Suppressor macrophage treated with lipopolysaccharide for 4 hours (primary cell): ENCODE measurements at places on chromosomes 2 and 18.

- DNase-seq = peak; percentile 69
Measured at GRCh38 chr2:152497481-152498052, 162.6 kb downstream of the FMNL2 start.

GRCh38 chr18:36758623-36759022 is 70.2 kb downstream of the TPGS2 start:
- no peak for DNase-seq

DNA sequence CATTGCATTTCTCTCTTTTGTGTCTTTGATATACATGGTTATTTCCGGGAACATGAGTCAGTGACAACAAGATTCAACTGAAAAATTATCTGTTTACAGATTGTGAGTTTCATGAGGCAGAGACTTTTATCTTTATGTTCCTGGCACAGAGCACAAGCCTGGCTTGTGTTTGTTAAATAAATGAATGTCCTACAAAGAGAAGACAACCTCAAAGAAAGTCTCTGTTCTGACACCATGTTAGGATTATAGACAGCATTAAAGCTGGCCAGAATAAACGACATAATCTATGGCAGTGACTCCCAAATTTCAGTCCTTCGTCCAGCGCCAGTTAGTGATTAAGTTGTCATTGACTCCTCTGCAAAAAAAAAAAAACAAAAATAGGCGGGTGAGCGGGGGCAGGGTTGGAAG is 97.4 kb upstream of the DNAJC10 start:
- DNase-seq = no peak

GRCh38 chr2:161913865-161914264 is 160.2 kb downstream of the DPP4 start:
- DNase-seq = peak; percentile 36

DNA sequence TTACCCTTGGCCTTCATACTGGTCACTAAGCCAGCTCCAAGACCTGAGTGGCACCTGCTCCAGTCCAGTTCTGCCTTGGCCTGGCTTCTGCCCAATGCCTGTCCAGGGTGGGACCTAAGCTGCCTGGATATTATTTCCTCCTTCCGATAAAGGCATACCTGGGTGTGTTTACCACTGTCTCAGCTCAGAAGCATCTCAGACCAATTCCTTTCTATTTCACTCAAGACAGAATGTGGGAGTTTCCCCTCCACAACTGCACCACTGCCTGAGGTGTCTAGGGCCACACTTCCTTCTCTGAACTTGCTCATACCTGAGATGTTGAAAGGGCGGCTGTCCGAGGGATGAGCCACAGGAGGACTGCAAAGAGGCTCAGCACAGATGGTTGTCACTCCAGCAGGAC is 18.4 kb upstream of the CAB39 start:
- DNase-seq = no peak

GRCh38 chr18:74930616-74931015 is 278.3 kb downstream of the PTGR3 start:
- DNase-seq = no peak

- DNase-seq = no peak
Measured at GRCh38 chr2:241868661-241869081, 858 bp upstream of the RTP5 start.

GRCh38 chr2:69250981-69251380 is 136.0 kb downstream of the GFPT1 start:
- no peak for DNase-seq

DNA sequence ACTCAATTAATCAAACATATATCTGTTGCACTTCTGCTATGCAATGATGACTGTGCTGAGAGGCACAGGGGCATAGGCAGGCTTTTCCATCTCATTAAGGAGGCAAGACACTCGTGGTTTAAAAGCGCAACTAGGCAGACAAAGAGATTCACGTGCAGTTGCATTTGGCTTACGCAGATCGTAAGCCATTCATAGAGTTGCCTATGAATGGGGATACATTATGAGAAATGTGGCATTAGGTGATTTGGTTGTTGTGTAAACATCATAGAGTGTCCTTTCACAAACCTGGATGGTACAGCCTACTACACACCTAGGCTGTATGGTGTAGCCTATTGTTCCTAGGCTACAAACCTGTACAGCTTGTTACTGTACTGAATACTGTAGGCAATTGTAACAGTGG is 284.7 kb downstream of the DCC start:
- DNase-seq = no peak

- DNase-seq = no peak
Measured at GRCh38 chr2:238304116-238304515, 15.7 kb upstream of the PER2 start.

- no peak for DNase-seq
Measured at GRCh38 chr2:238289574-238289973, 1.2 kb upstream of the PER2 start.

DNA sequence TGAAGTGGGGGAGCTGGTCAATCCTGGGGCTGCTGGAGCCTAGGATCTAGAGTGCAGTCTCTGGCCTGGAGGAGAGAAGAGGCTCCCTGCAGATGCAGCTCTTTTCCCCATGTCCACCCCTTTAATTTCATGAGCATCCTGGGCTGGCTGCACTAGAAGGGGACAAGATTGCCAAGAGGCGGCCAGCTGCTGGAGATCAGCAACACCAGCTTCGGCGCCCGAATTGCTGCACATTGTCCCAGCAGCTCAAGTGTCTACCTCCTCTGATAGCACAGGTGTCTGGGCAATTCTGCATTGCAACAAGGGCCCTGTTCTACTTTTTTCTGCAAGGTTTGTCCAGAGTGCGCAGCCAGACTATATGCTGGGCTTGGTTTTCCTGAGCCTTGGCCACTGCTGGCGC is 125.7 kb downstream of the AGAP1 start:
- DNase-seq = no peak
